MV-4-11 (cell line): ENCODE measurements at places on chromosomes 5 and 9.

DNA sequence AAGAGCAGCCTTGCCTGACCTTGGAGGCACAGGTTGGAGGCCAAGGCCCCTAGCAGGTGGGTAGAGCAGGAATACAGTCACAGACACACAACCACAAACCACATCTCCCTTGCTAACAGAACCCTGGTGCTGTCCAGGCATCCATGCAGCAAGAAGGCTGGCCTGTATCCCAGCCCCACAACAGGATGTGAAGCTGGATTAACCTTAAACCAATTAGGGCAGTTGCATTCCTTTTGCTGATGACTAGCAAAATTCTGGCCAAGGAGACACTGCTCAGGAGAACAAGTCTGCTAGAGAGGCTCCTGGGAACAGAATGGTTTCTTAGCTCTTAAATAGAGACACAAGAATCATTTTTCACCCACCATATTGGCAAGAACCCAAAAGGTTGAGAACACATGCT lies 97.8 kb downstream of the C5orf15 start:
- no peak for DNase-seq

- DNase-seq: peak; percentile 33
Measured at GRCh38 chr9:137147793-137148160, 8.8 kb downstream of the GRIN1 start.

DNA sequence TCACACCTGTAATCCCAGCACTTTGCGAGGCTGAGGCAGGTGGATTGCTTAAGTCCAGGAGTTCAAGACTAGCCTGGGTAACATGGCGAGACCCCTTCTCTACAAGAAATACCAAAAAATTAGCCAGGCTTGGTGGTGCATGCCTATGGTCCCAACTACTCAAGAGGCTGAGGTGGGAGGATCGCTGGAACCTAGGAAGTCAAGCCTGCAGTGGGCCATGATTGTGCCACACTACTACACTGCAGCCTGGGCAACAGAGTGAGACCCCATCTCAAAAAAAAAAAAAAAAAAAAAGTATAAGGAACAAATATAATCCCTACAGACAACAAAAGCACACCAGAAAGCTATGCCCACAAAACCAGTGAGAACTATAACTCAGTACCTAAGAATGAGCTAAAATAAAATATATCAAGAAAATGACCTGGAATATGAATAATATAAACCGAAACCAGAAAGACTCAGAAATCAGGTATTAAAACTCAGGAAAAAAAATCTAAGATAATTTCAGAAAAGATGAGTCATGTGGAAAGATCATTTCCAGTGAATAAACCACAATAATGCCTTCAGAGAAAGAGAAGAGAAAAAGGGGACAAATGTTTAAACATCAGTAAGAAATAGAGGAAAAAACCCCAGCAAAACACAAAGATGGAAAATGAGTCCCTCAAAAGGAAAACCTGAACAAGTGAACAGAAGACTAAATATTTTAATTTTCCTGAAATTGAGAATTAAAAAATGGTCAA lies 57.4 kb downstream of the GOLPH3 start:
- no peak for DNase-seq

- no peak for DNase-seq
Measured at GRCh38 chr5:2751592-2752021, at the start of gene IRX2. TSS of gene IRX2 (minus strand) at chr5:2751677. CDS start at chr5:2751413, 264 bp downstream.

DNA sequence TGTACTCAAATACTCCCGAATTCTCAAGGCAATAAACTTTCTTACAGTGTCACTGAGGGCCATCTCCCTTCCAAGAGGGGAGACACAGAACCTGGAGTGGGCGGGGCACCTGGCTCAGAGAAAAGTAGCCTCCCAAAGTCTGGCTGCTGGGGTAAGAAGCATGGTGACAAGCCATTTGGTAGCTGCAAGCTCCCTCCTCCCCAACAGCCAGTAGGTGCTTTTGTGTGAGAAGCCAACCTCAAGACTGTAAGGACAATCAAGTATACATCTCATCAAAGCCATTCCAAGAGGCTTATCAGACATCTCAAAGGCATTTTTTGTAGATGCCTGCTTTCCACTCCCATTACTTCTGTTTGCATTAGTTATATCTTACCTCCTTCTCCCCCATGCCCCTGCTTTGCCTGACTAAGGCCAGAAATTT lies 1.4 kb downstream of the DAB2 start:
- no peak for DNase-seq

DNA sequence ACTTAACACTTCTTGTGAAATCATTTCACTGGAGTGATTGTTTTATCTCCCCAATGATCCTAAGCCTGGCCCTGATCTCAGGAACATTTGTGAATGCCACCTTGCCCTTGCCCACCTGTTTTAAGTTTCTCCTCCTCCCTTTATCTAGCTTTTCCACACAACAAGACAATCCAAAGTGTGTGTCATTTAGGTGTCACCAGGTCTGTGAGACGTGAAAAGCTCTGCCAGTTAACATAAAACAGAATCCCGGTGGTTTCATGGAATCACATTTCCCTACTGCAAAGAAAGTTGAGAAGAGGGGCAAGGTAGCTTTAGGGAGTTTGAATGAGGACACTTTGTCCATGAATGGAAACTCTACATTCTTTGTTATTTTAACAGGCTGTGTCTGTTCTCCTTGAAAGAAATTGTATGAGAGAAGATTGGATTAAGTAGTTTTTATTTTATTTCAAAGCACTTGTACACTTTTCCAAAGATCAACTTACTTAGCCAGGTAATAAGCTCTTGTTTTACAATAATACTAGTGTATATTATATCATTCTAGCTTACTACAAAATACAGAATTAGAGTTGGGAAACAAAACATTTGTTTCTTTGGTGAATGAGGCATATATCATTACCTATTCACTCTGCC lies 239.0 kb downstream of the ISL1 start:
- no peak for DNase-seq

GRCh38 chr9:128275198-128276007 lies at the start of gene GOLGA2:
TSS of gene GOLGA2 (minus strand) at chr9:128276007. CDS start at chr9:128275976, 31 bp downstream.
- no peak for DNase-seq

DNA sequence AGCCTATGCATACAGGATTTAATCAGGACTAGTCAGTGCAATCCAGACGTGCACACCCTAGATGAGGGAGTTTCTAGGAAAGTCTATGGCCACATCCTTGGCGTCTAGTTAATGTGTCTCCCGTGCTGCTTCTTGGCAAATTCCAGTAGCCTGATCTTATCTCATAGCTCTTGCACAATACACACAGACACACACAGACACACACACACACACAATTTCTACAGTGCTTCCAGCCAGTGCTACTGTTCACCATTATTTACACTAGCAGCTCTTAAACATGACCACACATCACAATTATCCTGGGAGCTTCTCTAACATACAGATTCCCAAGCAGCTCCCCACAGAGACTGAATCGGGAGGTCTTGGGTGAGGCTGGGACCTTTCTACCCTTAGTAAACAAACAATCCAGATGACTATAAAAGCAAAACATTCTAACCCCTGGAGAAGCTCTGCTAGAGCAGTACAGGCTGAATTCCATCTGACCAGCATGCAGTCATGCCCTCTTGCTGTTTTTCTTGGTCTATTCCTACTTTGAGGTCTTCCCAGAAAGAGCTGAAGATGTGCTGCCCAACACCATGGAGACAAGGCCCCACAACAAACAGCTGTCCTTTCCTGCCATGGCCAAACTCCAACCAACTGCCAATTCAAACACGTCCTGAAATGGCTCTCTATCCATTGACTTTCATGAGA lies 236.6 kb downstream of the DEPDC1B start:
- DNase-seq: no peak

DNA sequence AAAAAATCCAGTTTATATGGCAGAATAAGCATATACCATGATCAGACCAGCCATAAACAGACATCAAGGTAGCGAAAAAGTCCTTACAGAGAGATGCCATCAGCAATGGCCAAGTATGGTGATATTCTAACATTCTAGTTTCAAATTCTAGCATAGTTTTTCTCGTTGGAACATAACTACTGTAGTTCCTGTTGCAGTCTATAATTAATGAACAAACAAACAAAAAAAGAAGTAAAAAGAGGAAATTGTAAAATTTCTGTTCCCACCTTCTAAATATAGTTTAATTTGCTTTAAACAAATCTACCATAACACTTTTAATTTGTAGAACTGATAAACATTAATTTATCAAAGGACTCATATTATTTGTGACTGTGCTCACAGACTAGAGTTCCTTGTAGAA lies 9.9 kb upstream of the CD180 start:
- peak; percentile 59 for DNase-seq

DNA sequence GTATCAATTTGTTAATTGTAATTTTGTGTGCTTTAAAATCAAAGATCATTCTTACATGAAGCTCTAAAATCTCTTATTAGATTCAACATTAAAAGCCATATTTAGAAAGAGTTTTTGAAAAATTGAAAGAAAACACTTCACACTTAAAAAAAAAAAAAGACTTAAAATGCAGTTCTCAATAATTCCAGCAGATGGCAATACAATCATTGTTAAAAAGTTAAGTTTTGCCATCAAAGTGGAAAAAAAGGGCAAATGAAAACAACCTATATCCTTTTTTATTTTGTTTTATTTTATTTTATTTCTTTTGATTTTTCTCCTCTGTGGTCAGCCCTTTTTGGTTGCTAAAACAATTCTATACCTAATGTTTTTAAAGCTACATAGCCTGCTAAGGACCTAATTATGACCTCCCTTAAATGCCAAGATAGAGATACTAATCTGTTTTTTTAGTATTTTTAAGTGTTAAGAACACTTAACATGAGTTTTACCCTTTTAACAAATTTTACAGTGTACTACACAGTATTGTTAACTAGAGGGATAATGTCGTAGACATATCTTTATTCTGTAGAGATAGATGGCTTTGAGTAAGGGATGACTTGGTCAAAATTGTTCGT lies 154.2 kb upstream of the DAB2 start:
- peak; percentile 15 for DNase-seq

DNA sequence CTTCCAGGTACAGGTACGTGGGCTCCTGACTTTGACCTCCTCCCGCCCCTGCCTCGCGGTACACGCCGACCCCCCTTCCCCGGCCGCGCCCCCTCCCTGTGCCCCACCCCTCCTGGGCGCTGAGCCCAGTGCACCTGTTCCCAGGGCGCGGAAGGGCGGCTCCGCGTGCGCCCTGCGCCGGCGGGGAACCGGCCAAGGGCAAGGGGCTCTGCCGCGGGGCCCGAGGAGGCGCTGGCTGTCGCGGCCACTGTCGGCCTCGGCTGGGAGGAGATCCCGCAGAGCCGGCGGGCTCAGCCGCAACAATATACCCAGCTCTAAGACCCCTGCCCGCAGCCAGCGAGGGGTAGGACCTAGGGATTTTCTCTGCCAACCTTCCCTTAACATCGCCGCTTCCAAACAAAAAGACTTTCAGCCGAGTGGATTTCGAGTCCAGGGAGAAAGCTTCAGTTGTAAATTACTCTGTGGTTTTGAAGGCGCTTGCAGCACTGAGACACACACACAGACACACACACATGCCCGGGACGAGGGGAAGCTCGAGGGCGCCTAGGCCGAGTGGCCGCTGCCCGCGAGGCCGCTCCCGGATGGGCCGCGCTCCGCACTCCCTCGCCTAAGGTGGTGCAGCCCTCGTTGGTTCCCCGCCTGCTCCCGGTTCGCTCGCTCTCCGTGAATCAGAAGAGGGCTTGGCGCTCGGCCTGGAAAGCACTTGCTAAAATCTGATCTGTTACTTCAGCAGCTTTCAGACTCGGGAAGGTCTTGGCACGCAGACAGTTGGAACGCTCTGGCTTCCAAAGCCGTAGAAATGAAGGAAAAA lies 1.2 kb downstream of the FGF18 start:
- no peak for DNase-seq

DNA sequence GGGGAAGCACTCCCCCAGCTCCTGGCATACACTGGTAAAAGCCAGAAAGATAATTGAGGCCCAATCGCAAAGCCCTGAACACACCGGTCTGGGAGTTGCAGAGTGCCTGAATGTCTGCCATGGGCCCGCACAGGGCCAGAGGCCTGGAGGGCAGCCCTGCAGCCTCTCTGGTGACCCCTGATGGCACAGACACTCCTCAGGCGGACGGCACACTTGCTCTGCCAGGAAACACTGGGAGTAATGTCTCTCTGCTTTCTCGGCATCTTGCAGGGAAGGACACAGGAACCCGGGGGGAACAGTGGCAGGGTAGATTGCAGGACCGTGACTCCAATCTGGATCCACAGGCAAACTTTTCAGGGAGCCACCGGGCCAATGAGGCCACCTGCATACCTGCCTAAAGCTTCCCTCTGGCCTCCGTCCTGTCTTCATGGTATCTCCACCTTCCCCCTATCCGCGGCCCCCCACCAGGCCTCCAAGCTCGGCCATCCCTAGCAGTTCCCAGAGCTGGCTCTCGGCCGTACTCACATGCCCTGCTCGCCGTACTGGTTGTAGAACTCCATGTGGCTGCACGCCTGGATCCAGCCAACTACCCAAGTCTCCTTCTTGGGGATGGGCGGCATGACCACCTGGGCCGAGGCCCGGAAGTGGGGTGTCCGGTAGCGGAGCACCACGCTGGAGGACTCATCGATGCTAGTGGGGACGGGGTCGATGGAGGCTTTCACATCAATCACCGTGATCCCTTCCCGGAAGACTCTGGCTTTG lies 797 bp downstream of the FAM78A start:
- peak; percentile 61 for DNase-seq

DNA sequence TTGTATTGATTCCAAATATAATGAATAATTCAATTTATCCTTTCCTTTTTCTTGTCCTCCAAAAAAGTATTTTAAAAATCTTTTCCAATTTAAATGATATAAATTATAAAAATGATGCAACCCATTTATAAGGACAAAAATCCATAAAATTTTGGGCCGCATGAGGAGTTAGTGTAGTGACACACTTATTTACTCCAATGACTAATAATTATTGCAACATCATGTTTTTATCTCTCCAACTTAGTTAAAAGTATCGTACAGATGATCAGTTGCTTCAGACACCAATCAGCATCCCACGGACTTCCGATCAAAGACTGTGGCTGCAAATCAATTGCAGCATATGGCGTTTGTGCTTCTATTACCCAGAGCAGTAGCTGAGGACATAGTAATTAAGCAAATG lies 58.6 kb downstream of the HTR4 start:
- no peak for DNase-seq

DNA sequence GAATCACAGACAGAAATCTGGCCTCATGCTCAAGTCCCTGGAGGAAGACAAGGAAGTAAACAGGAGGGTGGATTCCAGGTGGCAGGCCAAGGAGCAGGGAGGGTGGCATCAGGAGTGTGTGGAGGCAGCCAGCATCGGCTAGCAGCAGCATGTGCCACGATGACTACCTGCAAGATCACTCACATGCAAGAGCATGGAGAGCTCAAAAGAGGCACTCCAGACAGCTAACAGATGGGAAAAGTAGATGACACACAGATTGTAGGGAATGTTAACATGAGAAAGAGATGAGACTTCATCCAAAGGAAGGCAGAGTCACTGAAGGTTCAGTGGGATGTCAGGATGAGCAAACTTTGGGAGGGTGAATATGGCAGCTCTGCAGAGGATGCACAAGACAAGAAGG lies 104.3 kb downstream of the SEMA5A start:
- no peak for DNase-seq

DNA sequence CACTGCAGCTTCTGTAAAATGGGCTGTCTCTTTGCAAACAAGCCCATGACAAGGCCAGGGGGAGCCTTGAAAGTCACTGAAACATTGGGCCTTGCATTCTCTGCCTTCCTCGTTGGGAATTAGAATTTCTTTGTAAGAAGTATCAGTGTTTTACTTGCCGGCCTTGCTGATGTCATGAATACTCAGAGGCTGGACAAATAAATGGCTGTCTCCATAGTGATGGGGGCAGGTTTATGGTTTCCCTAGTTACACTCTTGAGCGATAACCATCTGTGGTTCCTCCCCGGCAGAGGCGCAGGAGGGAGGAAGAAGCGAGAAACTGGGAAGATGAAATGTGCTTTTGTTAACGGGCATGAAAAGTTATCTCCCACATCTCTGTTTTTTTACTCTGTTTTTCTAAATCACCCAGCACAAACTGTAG lies 272.7 kb upstream of the PANK3 start:
- no peak for DNase-seq
